ENCODE measurements at places on chromosomes 6 and 20. TPM values are rescaled to one million over a fixed set of nuclear protein-coding genes. Genes with fewer than 3 reads are reported as not detected.

The TFAP2A gene
- total RNA-seq, result 10.2 TPM

The NKAIN4 gene
- not detected for total RNA-seq

The SIRPD gene
- total RNA-seq, result not detected

DNA sequence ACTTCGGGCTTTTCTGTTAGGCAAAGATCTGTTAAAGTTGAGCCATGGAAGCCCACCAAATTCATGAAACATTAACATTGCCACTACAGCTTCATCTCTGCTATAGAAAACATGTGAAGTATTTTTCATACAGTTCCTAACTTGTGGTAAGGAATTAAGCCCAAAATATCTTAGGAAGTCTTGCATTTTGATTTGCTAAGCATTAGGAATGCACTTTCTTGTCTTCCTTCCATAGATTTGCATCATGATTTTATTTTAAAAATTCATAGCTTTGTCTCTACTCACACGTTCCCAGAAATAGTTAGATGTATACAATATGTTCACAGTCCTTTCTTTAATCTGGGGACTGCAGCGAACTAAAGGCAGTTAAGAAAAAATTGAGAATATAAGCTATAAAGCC, 325.6 kb downstream of the CENPW start:
- no peak overlapping the region for H3K27ac ChIP-seq
- no peak for DNase-seq
- no peak overlapping the region for H3K4me3 ChIP-seq
- H3K36me3 ChIP-seq, result no peaks in the 10 kb centered on the region

The PSORS1C1 gene
- 0.53 TPM for total RNA-seq

The FAM83B gene
- not detected for total RNA-seq

DNA sequence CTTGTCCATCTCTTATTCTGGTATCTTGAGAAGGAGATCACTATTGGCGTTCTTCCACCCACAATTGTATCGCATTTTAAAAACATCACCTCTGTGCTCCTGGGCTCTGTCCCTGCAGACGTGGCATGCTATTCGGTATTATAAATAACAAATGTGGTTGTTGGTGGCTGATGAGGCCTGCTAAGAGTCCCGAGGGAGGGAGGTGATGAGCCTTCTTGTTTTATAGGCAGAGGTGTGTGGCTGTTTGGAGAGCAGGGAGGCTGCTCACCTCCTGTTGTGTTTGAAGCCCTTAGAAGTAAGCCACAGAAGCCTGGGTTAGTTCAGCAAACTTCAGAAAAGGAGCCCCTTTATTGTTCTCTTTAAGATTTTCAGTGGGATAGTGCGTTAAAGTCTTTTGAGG, 15.6 kb downstream of the MANBAL start:
- no peak for DNase-seq
- peaks cover 70% of the 10 kb centered on the region for H3K36me3 ChIP-seq
- no peak overlapping the region for H3K27ac ChIP-seq
- H3K4me1 ChIP-seq, result peaks cover 14% of the 10 kb centered on the region
- no peaks in the 10 kb centered on the region for H3K27me3 ChIP-seq

- H3K27ac ChIP-seq, result no peak overlapping the region
- no peaks in the 10 kb centered on the region for H3K4me1 ChIP-seq
- H3K36me3 ChIP-seq, result no peaks in the 10 kb centered on the region
- H3K4me3 ChIP-seq, result no peak overlapping the region
Observed at GRCh38 chr6:69007781-69008180, 372.7 kb downstream of the ADGRB3 start.

- peaks cover 29% of the 10 kb centered on the region for H3K4me1 ChIP-seq
- peak; percentile 67 for DNase-seq
- no peaks in the 10 kb centered on the region for H3K27me3 ChIP-seq
- H3K36me3 ChIP-seq, result no peaks in the 10 kb centered on the region
Observed at GRCh38 chr6:7673063-7673536, 52.8 kb upstream of the BMP6 start.

DNA sequence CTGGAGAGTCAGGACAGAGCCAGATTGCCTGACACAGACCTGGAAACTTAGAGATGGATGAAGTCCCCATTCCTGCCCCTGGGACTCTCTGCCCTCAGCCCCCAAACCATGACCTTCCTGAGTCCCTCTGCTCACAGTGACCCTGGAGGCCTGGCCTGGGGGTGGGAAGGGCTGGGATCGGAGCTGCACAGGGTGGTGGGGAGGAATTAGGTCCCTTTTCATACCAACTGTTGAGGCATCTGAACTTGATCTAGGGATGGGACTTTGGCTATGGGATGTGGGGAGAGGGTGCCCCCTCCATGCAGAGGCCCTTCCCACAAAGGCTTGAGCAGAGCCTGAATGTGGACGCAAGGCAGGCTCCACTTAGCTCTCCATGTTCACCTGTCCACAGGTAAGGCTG, 144.1 kb downstream of the MRPL14 start:
- H3K27ac ChIP-seq, result no peak overlapping the region
- H3K36me3 ChIP-seq, result no peaks in the 10 kb centered on the region
- no peak for DNase-seq
- H3K4me3 ChIP-seq, result no peak overlapping the region
- no peaks in the 10 kb centered on the region for H3K4me1 ChIP-seq
- H3K27me3 ChIP-seq, result no peaks in the 10 kb centered on the region

- peaks cover 17% of the 10 kb centered on the region for H3K4me1 ChIP-seq
- peak overlapping the region; percentile 65 for H3K4me3 ChIP-seq
- no peaks in the 10 kb centered on the region for H3K27me3 ChIP-seq
- DNase-seq, result no peak
- H3K36me3 ChIP-seq, result peaks cover 73% of the 10 kb centered on the region
- H3K27ac ChIP-seq, result peak overlapping the region; percentile 93
Observed at GRCh38 chr20:56392881-56393482, 537 bp downstream of the CSTF1 start.

DNA sequence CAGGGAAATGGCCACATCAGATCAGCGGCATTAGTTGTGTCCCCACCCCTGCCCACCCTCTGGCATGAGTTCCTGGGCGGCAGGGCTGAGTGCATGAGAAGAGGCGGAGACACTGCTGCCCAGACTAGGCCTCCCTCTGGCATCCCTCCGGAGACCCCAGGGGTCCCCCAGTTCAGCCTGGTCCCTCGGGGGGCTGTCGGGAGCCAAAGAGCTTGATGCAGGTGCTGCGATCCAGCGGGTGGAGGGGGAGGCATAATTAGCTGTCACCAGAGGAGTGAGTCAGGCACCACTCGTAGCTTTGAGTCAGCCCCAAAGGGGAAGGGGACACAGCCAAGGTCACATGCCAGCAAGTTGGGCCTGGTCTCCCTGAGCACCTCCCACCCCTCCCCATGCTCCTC, 34.5 kb downstream of the DLGAP4 start:
- no peak for DNase-seq
- no peaks in the 10 kb centered on the region for H3K36me3 ChIP-seq
- H3K27me3 ChIP-seq, result peaks cover 47% of the 10 kb centered on the region
- H3K4me3 ChIP-seq, result no peak overlapping the region
- H3K27ac ChIP-seq, result no peak overlapping the region

GRCh38 chr20:46600286-46600752, 49.9 kb upstream of the OCSTAMP start:
- no peak for DNase-seq
- H3K4me1 ChIP-seq, result no peaks in the 10 kb centered on the region
- H3K36me3 ChIP-seq, result no peaks in the 10 kb centered on the region
- H3K4me3 ChIP-seq, result no peak overlapping the region
- H3K27me3 ChIP-seq, result no peaks in the 10 kb centered on the region

- no peaks in the 10 kb centered on the region for H3K27me3 ChIP-seq
- H3K36me3 ChIP-seq, result no peaks in the 10 kb centered on the region
- no peak for DNase-seq
- no peak overlapping the region for H3K4me3 ChIP-seq
- H3K27ac ChIP-seq, result no peak overlapping the region
- no peaks in the 10 kb centered on the region for H3K4me1 ChIP-seq
Observed at GRCh38 chr6:39170389-39170788, 55.4 kb upstream of the SAYSD1 start.

GRCh38 chr20:38092260-38092857, 58.8 kb downstream of the RPRD1B start:
- DNase-seq, result no peak
- peaks cover 61% of the 10 kb centered on the region for H3K36me3 ChIP-seq
- H3K27ac ChIP-seq, result no peak overlapping the region
- H3K4me3 ChIP-seq, result no peak overlapping the region

DNA sequence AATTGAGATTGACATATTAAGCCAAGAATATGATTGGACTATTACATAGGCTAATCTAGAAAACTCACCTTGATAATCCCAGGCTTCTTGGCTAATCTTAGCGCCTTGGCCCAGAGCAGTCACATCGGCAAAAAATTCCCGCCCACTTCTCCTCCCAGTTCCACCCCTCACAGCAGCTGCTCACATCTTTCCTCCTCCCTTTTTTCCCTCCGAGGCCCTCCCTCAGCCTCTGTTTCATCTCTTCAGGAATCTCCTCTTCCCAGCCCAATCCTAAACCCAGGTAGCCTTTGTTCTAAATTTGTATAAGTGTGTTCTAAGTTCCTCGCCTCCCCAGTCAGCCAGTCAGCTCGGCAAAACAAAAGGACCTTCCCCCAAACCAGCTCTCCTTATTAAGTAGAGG, 184.3 kb downstream of the PRKN start:
- no peak overlapping the region for H3K4me3 ChIP-seq
- no peaks in the 10 kb centered on the region for H3K27me3 ChIP-seq
- H3K4me1 ChIP-seq, result no peaks in the 10 kb centered on the region
- DNase-seq, result no peak
- H3K27ac ChIP-seq, result no peak overlapping the region
- no peaks in the 10 kb centered on the region for H3K36me3 ChIP-seq

GRCh38 chr6:2414885-2415547, 169.6 kb upstream of the GMDS start:
- no peaks in the 10 kb centered on the region for H3K36me3 ChIP-seq
- H3K27me3 ChIP-seq, result no peaks in the 10 kb centered on the region
- DNase-seq, result no peak
- no peak overlapping the region for H3K4me3 ChIP-seq
- no peak overlapping the region for H3K27ac ChIP-seq

DNA sequence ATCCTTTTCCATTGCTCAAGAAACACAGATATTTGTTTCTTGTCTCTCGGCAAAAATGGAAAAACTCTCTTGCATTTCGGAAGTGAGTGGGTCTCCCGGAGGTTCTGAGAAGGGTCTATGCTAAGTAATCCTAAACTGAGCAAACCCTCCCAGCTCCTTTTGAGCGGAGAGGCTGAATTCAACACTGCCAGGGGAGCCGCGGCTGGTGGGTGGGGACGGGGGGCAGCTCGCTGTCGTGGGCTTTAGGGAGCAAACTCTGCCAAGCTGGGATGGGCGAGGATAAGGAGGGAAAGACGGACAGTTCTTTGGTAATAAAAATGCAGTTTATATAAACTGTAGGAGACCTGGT, 211.4 kb downstream of the FOXC1 start:
- no peak for DNase-seq
- H3K36me3 ChIP-seq, result no peaks in the 10 kb centered on the region
- H3K27ac ChIP-seq, result peak overlapping the region; percentile 79
- H3K4me3 ChIP-seq, result peak overlapping the region; percentile 14
- H3K4me1 ChIP-seq, result peaks cover 51% of the 10 kb centered on the region

- no peak overlapping the region for H3K27ac ChIP-seq
- H3K27me3 ChIP-seq, result no peaks in the 10 kb centered on the region
- no peaks in the 10 kb centered on the region for H3K36me3 ChIP-seq
- no peak for DNase-seq
- no peak overlapping the region for H3K4me3 ChIP-seq
- H3K4me1 ChIP-seq, result peaks cover 18% of the 10 kb centered on the region
Observed at GRCh38 chr6:157447735-157448134, 66.7 kb downstream of the ZDHHC14 start.

The VGLL2 gene
- not detected for total RNA-seq

DNA sequence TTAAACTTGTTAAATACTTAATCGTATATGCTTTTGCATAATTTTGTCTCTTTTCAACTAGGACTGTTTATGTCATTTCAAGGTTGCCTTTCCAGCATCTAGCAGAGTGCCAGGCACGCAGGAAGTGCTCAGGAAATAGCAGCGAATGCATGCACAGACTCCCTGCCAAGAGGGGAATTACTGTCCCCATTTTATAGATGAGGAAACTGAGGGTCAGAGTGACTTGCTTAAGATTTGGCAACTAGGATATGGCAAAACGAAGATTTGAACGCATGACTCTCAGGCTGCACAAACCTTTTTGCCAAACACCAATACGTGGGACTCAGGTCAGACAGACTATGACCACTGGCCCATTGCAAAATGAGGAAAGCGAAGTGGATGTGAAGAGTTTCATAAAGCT, 22.5 kb downstream of the EYA2 start:
- no peaks in the 10 kb centered on the region for H3K4me1 ChIP-seq
- DNase-seq, result no peak
- no peak overlapping the region for H3K4me3 ChIP-seq
- H3K27me3 ChIP-seq, result no peaks in the 10 kb centered on the region
- H3K27ac ChIP-seq, result no peak overlapping the region

The SPTLC3 gene
- 13.6 TPM for total RNA-seq

DNA sequence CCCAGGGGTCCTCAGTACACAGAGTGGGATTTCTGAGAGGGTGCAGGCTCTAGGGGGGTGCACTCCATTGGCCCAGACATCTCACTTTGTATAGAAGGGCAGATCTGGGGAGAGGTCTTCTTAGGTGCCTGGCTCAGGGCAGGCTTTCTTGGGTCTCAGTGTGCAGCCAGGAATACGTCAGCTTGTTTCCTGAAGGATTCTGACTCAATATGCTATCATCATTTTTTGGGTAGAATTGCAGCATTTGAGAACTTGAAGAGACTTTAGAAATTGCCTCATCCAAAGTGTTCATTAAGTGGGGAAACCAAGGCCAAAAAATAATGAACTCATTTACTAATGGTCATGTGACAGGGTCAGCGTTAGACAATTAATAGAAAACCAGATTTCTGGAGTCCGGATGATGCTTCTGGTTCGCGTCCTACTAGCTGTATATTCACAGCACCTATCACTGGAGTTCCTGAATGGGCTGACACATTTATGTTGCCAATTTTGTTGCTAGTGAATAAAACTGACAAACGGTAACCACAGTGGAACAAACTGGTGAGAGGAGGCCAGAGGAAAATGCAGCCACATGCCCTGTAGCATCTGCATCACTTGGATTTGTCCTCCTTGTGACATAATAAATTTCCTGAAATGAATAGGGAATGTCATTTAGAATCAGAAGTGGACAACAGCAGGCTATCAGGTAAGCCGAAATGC, 238.9 kb downstream of the TBC1D7 start:
- no peaks in the 10 kb centered on the region for H3K4me1 ChIP-seq
- no peak overlapping the region for H3K27ac ChIP-seq
- no peaks in the 10 kb centered on the region for H3K27me3 ChIP-seq
- H3K4me3 ChIP-seq, result no peak overlapping the region

- peaks cover 29% of the 10 kb centered on the region for H3K4me1 ChIP-seq
- H3K27ac ChIP-seq, result peak overlapping the region; percentile 49
- peak; percentile 88 for DNase-seq
- no peaks in the 10 kb centered on the region for H3K27me3 ChIP-seq
- no peaks in the 10 kb centered on the region for H3K36me3 ChIP-seq
Observed at GRCh38 chr6:36666826-36667591, 11.5 kb upstream of the CDKN1A start.

DNA sequence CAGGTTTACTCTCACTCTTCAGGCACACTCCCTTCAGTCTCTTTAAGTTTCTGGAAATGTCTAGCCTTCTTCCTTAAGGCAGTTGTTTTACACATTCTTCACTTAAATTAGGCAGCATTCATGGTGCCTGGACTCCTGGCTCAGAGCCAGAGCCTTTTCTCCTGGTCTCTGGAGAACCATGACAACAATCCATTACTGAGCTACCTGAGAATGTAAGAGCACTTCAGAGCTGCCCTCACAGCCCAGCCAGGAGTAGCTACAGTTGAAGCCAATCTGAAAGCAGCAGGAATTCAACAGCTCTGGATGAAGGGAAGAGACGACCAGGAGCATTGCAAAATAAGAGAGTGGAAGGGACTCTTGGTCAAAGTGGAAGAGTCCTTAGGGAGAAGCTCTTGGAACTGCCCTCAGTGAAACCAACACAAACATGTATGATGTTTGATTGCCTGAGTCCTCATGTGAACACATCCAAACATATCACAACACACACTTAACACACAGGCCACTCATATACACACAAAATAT, 416.8 kb upstream of the SPTLC3 start:
- no peaks in the 10 kb centered on the region for H3K27me3 ChIP-seq
- DNase-seq, result no peak
- no peak overlapping the region for H3K27ac ChIP-seq

Measured in SJSA1 (cell line).